ENCODE measurements at places on chromosomes 3 and 15.

DNA sequence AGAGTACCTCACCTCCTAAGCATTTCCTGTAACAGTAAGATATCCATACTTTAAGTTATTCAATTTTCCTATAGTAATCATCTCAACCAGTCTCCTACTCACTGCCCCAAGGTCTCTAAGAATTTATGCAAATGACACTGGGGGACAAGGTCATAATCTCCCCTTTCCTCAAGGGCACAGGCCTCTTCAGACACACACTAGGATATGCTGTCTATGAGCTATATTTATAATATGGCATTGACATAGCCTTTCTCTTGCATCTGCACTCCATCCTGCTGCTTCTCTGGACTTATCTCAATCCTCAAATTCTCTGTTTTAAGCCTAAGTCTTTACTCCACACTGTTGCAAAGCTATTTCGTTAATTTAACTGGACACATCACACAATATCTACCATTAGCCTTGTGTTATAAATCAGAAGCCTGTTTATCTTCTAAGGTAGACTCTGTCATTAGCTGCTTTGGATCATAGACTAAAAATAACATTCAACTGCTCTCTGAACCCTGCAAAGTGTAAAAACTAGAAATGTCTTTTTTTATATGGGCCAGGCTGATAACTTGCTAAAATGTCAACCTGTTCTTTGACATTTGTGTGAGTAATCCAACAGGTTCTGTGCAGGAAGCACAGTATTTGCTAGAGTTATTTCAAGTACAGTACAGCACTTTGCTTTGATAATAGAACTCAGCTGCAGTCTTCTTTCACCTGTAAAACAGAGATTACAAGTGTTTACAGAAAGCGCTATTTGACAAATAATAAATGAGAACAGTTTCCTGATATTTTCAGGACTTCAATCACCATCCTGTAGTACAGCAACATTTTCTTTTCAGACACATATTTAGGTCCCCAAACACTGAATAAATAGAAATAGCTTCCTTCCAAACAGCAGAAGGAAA is 17.8 kb upstream of the SEC62 start:
- no peak for DNase-seq

- DNase-seq = no peak
These were observed 78.7 kb upstream of the PROK2 start for GRCh38 chr3:71863563-71864190.

GRCh38 chr15:63849906-63850305 is 16.2 kb upstream of the HERC1 start:
- no peak for DNase-seq

DNA sequence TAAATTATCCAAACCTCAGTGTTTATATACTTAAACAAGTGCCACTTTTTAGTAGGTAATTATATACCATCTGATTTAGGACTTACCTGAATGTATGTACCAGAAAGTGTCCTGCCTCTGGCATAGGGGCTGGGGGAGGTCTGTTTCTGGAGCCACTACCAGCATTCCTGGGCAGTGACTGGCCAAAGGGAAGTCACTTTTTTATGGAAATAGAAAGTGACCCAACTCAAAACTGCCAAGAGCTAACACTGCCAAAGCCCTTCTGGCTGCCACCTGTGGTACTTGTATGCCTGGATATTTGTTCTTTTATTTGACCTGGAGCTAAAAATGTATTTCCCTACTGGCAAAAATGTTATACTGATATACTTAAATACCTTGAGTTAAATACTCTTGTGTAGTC is 42.7 kb downstream of the ESYT3 start:
- DNase-seq = no peak

DNA sequence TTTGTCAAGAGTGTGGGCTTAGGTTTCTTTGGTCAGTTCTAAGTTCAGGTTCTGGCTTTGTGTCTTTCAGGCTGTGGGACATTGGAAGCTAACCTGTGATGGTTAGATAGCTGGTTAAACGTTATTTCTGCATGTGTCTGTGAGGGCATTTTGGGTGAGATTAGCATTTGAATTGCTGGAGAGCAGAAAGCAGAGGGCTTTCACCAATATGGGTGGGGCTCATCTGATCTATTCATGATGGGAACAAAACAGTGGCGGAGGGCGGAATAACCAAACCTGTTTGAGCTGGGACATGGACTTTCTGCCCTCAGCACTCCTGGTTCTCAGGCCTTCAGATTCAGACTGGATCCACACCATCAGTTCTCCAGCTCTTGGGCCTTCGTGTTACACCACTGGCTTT is 195.4 kb downstream of the KLF13 start:
- no peak for DNase-seq

- no peak for DNase-seq
These were observed 137.5 kb upstream of the TBL1XR1 start for GRCh38 chr3:177334803-177335202.

DNA sequence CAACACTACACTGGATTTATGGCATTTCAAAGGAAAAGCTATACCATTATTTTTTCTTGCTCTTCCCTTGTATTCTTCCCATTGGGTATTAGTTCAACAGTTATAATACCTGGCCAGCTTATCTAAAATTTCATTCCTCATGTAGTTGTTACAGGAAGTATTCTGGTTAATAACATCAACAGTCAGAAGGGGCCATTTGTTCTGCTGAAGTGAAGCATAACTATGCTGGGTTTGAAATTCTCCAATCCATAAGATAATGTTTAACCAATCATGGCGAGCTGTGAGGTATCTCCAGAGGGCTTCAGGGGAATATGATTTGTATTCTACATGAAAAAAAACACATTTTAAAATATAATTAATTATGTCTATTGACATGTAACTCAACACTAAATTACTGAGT is 43.4 kb downstream of the SPG11 start:
- no peak for DNase-seq

GRCh38 chr15:98755781-98756180 is 107.4 kb downstream of the IGF1R start:
- no peak for DNase-seq

GRCh38 chr15:64343841-64344240 is 12.1 kb downstream of the CSNK1G1 start:
- no peak for DNase-seq

- DNase-seq = no peak
These were observed 18.8 kb downstream of the PPP1R2 start for GRCh38 chr3:195524171-195524896.

DNA sequence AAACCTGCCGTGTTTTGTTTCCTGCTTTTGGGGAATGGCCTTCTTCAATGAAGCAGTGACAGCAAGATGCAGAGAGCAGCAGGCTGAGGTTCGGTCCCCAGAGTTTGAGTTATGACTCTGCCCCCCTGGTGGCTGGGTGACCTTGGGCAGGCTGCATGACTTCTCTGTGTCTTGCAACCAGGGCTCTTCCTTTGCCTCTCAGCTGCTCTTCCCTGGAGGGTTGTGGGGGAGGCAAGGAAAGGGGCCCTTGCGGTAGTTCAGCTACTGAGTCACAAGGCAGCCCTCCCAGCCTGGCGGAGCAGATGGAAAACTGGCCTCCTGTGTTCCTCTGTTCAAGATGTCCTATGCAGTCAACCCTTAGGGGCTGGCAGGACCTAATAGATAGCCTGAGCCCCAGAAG is 17.1 kb downstream of the CTXND1 start:
- no peak for DNase-seq

DNA sequence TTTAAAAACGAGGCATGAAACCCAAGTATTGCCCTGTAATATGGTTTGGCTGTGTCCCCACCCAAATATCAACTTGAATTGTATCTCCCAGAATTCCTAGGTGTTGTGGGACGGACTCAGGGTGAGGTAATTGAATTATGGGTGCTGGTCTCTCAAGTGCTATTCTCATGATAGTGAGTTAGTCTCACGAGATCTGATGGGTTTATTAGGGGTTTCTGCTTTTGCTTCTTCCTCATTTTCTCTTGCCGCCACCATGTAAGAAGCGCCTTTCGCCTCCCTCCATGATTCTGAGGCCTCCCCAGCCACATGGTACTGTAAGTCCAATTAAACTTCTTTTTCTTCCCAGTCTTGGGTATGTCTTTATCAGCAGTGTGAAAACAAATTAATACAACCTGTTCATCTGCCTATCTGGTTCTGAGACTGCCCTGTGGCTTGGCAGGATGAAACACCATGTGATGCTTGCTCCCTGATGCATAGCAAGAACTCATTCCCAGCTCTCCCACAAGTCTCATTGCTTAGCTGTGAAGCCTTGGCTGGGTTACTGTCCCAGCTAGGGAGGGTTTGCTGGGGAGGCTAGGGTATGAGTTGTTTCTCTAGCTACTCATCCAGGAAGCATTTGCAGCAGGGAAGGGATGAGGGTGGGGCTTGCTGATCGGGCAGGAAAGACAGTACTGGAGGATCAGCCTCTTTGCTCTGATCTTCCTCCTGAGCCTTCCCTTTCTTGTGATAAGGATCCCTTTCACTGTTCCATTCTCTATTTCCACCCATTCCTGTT is 3.7 kb upstream of the SQOR start:
- no peak for DNase-seq

DNA sequence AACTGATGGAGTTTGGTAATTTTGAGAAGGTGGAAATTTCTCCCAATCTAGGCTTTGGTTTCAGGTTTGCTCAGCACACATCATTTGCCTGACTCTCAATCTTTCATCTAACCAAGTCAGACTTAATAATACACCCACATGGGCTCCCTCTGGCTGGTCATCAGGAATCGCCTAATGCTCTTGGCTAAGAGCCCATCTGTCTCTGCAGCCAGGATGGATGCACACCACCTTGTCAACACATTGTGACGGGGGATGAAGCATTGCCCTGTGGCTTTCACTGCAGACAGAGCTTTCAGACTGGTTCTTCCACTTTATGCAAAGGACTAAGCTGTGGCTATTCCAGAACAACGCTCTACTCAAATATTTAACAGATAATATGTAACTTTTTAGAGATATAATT is 3.0 kb upstream of the HDGFL3 start:
- DNase-seq = peak; percentile 19

- no peak for DNase-seq
These were observed 260.3 kb downstream of the SLCO3A1 start for GRCh38 chr15:92113832-92114231.

DNA sequence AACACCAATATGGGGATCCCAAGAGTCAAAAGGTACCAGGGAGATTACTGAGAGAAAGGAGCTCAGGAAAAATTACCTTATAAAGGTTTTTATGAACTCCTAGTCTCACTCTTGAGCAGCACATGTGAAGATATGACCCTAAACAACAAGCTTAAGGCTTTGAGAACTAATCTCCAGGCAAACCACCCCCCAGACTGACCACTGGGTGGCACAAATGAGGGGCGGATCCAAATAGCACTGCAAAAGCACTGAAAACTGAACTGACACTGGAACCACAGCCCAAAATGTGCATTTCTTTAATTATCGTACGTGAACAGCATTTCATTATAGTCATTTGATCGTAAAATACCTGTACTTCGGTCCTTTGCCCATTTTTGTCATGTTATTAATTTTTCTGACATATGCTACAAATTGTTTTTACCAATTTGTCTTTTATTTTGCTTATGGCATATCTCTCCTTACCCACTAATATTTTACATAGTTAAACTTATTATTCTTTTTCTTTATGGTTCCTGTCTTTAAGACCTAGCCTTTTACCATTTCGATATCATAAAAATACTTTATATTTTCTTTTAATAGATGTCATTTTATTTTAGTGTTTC is 31.5 kb upstream of the TFDP2 start:
- peak; percentile 14 for DNase-seq

- no peak for DNase-seq
These were observed 977.6 kb downstream of the MCTP2 start for GRCh38 chr15:95208988-95209387.

GRCh38 chr15:90500171-90500570 is 29.6 kb upstream of the CRTC3 start:
- no peak for DNase-seq

GRCh38 chr3:4687167-4687566 is 194.0 kb downstream of the ITPR1 start:
- no peak for DNase-seq
